ENCODE measurements at places on chromosomes 3 and 15. TPM values are rescaled to one million over a fixed set of nuclear protein-coding genes. Genes with fewer than 3 reads are reported as not detected.

Gene CHRM5
- total RNA-seq = not detected

- no peak for DNase-seq
These were observed 79.6 kb upstream of the PPP2R3A start for GRCh38 chr3:135885885-135886284.

Gene ILDR1
- 0.16 TPM for total RNA-seq

Gene SLC22A13
- not detected for total RNA-seq

- no peak for DNase-seq
These were observed 62.7 kb upstream of the OSTN start for GRCh38 chr3:191136347-191136746.

Gene LYZL4
- total RNA-seq = not detected

Gene PRTG
- 0.16 TPM for total RNA-seq

- no peak for DNase-seq
These were observed 88.6 kb upstream of the ADAMTS17 start for GRCh38 chr15:100430411-100430810.

DNA sequence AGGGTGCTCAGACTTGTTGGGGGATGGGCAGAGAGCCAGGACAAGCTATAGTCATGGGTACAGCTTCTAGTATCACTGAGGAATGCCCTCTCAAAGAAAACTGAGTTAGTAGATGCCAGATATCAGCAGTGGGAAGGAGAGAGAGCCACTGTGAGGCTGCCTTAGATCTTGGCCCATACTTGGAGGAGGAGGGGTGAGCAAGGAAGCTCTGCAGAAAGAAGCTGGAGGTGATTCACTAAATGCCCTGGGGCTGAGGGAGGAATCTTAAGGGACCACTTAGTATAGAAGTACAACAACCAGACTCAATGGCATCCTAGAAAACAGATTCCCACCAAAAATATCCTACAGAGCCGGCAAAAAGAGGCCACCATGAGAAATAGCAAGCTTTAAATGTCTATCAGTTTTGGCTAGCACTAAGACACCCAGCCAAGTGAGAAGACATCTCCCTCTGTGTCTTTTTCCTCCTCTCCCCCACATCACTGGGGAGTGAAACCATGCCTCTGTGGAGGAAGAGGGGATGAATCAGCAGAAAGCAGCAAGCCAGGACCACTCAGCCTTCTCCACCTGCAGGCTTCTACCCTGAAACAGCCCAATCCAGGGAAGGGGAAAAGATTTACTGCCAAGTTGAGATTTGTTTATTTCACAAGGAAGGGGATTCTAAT lies 282.5 kb upstream of the STT3B start:
- DNase-seq = no peak

Gene PLAAT1
- total RNA-seq = 0.31 TPM

GRCh38 chr3:192482391-192482790 lies 244.9 kb downstream of the FGF12 start:
- DNase-seq = no peak

DNA sequence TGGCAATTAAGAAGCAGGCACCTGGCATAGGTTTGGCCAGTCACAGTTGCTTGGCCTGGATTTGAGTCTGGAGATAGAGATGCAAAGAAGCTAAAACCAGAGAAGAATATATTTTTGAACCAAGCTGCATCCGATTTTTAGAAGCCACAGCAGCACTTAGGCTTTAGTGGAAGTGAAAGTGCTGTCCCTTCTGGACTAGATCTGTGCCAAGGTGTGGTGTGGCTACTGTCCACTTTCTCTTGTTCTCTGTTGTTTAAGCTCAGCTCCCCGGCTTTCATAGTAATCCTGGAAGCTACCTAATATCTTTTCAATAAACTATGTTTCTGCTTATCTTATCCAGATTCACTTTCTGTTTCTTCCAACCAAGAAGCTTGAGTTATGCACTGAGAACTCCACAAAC lies 183.4 kb upstream of the THRB start:
- DNase-seq = no peak

GRCh38 chr3:156601497-156601896 lies 46.6 kb upstream of the SSR3 start:
- no peak for DNase-seq

DNA sequence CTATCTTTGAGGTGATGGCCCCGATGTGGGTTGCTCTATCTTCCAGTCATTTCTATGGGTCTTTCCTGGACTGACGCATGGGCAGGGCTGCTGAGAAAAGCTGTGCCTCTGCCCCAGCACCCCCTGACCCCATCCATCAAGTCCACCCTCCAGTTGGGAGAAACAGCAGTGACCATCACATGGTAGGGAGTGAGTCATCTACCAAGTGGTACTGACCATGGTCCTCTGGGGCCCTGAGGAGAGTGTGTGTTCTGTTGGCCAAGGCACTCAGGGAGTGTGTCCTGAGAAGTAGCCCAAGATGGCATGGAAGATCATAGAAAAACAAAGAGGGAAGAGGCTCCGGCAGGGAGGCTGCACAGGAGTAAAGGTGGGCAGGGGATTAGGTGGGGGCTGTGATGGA lies 1.6 kb upstream of the DNAH1 start:
- no peak for DNase-seq

Gene CIDEC
- 1.0 TPM for total RNA-seq
